ENCODE measurements at places on chromosomes 16 and 17.
A peak's percentile ranks its signal among the peaks of the same experiment; 100 is the strongest.

GRCh38 chr16:29139261-29139802, 154.5 kb downstream of the LAT start:
- DNase-seq = no peak

GRCh38 chr17:36722121-36722902, 120.9 kb downstream of the MRM1 start:
- peak; percentile 98 for DNase-seq

- DNase-seq = no peak
Observed at GRCh38 chr16:16790597-16790996, 411.7 kb downstream of the NPIPA7 start.

DNA sequence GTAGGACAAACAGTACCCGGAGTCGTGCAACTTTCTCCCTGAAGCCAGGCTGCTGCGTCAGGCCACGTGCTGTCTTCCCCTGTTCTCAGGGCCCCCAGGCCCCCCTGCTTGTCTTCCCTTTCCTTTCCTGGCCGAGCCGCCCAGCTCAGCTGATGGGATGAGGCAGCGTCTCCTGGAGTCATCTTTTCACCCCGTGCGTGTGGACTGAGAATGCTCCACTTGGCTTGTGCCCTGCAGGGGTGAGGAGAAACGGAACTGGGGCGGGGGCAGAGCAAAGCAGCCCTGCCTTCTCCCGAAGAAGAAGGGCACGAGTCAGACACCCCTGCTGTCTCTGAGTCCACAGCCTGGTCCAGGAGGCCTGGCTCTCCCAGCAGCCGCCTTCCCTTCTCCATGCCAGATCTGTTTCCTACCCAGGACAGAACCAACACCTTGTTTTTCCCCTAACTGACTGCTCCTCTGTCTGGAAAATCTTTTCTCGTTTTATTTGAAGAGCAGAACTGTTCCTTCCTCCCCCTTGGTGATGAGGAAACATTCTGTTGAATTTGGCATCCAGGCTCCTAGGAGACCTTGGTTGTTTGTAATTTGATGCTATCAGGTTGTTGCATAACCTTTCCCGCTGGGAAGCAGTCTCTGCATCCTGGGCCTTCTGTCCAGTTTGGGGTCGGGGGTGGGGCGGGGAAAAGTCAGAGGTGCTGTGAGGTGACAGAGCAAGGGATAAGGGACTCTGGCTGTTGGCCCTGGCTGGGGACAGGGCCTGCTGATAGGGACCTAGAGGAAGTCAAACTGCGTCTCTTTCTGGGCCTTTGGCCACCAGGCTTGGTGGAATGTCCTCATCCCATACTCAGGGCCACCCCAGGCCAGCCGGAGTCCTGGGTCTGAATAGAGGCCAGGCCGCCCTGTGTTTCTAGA, 78.8 kb downstream of the WIPI1 start:
- DNase-seq = no peak

- no peak for DNase-seq
Observed at GRCh38 chr17:71085238-71086033, 916.1 kb downstream of the KCNJ2 start.

GRCh38 chr17:51391982-51392654, 131.8 kb downstream of the UTP18 start:
- no peak for DNase-seq

DNA sequence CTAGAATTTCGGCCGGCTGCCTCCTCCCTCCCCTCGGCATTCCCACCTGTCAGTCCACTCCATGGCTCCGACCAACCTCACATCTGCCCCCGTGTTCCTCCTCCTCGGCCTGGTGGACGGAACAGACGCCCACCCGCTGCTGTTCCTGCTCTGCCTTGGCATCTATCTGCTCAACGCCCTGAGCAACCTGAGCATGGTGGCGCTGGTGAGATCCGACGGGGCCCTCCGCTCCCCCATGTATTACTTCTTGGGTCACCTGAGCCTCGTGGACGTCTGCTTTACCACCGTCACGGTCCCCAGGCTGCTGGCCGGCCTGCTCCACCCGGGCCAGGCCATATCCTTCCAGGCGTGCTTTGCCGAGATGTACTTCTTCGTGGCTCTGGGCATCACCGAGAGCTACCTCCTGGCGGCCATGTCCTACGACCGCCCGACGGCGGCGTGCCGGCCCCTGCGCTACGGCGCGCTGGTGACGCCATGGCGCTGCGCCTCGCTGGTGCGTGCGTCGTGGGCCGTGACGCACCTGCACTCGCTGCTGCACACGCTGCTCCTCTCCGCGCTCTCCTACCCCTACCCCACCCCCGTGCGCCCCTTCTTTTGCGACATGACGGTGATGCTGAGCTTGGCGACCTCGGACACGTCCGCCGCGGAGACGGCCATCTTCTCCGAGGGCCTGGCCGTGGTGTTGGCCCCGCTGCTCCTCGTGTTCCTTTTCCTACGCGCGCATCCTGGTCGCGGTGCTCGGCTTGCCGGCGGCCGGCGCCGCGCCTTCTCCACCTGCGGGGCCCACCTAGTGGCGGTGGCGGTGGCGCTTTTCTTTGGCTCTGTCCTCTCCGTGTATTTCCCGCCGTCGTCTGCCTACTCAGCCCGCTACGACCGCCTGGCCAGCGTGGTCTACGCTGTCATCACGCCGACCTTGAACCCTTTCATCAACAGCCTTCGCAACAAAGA, at the start of gene OR3A2:
Gene OR3A2, minus strand, starts transcription at position 440 of the 948 bp plus-strand sequence.
- DNase-seq = no peak

DNA sequence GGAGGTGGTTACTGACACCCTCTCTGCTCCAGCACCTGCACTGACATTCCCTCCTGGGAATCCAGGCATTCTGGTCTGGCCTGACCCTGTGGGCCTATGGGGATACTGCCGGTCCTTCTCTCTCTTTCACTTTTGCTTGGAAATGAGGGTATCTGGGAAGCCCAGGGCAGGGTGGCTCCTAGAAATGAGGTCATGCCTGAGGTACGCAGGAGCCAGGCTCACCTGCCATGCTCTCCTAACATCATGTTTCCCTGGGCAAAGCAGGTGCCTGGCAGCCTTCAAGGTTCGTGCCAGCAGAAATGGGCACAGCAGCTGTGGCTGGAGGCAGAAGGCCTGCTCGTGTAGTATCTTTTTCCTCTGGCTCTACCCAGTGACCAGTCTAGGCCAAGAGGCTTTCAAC, 3.3 kb downstream of the ITGA3 start:
- DNase-seq = no peak

DNA sequence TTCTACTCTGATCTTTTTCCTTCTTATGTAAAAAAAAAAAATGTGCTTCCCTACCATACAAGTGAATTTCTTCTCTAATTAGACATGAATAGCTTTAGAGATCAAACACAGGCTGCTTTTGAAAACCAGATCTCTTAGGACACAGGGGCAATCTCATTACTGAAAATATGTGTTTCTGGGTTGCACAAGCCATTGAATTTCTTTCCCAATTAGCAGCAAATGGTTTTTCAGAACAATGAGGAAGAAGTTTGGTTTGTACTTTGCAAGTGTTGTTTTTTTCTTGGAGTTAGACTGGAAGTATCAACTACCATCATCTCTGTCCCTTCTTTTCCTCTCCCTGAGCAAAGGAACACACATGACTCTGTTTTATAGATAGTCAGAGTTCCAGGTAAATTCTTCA, 5.6 kb upstream of the ANKS4B start:
- DNase-seq = no peak

GRCh38 chr17:17603895-17604225, 12.4 kb upstream of the PEMT start:
- no peak for DNase-seq

DNA sequence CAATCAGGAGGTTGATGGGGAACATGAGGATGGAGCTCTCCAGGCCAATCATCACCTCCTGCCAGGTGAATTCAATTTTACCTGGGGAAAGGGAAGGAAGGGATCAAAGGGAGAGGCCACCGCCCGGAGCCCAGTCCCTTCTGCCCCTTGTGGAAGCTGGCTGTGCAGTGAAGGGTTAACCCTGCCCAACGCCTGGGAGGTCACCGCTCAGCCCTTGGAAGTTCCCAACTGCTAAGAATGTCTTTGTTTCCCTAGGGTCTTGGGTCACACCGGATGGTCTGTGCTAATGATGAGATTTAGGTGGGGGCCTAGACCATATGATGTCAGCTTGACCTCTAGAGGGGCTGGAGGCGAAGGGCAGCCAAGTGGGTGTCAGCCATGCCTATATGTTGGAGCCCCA, 52.1 kb upstream of the GCSH start:
- no peak for DNase-seq

DNA sequence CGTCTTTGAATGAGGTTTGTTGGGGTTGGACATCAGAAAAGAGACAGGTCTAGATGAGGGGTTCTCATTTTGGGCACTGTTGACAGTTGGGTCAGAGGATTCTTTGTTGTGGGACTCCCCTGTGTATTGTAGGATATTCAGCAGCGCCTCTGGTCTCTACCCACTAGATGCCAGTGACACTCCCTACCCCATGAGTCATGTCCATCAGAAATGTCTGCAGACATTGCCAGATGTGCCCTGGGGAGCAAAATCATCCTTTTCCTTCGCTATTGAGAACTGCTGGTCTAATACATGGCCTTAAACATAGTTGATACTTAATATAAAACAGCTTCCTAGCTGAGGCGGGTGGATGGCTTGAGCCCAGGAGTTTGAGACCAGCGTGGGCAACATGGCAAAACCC, 3.1 kb downstream of the ABAT start:
- no peak for DNase-seq

- DNase-seq = no peak
Observed at GRCh38 chr17:65741710-65742109, 180.3 kb upstream of the AXIN2 start.

DNA sequence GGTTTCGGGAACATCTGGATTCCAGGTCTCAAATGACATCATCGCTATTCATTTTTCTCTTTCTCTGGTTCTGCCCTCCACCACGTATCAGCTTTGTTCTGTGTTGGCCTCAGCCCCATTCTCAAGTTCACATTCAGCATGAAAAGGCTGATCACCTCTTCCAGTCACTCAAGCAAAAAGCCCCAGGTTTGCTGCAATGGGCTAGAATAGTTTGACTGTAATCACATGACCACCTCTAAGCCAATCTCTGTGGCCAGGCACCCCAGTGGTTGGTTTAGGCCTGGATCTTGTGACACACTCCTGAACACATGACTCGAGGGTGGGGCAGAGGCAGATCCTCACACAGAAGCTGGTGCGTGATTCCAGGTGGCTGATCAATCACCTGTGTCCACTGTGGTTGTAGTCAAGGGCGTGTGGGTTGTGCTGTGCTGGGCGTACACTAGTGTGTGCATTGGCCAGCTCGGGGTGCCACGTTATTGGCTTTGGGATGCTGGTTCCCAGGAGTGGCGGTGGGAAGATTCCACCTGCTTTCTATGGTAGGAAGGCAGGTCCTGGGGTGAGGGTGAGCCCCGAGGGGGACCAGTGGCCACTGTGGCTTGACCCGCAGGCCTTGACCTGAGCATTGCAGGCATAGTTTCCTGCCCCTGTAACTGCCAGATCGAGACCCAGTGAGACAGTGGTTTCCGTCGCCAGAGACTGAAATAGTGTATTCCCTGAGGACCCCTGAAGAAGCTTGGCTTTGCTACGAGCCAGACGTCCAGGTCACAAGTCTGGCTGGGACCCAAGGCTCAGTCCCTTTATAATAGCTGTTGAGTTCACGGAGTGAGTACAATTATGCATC, 12.0 kb downstream of the EEF2K start:
- DNase-seq = no peak

- DNase-seq = no peak
Observed at GRCh38 chr17:19448341-19449268, 37.6 kb downstream of the RNF112 start.

DNA sequence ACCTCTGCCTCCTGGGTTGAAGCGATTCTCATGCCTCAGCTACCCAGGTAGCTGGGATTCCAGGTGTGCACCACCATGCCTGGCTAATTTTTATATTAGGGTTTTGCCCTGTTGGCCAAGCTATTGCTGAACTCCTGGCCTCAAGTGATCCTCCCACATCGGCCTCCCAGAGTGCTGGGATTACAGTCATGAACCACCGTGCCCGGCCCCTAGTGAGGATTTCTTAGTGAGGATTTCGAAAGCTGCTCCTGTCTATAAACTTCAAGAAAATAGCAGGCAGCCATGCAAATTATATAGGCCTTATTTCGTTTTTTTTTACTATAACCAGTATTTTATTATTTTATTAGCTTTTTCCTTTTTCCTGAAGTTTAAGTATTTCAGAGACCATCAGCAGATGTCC, 41.6 kb downstream of the EPN2 start:
- no peak for DNase-seq

GRCh38 chr16:71250461-71251235, 20.1 kb upstream of the HYDIN start:
- DNase-seq = no peak

GRCh38 chr16:72646615-72647014, 401.3 kb downstream of the ZFHX3 start:
- no peak for DNase-seq

DNA sequence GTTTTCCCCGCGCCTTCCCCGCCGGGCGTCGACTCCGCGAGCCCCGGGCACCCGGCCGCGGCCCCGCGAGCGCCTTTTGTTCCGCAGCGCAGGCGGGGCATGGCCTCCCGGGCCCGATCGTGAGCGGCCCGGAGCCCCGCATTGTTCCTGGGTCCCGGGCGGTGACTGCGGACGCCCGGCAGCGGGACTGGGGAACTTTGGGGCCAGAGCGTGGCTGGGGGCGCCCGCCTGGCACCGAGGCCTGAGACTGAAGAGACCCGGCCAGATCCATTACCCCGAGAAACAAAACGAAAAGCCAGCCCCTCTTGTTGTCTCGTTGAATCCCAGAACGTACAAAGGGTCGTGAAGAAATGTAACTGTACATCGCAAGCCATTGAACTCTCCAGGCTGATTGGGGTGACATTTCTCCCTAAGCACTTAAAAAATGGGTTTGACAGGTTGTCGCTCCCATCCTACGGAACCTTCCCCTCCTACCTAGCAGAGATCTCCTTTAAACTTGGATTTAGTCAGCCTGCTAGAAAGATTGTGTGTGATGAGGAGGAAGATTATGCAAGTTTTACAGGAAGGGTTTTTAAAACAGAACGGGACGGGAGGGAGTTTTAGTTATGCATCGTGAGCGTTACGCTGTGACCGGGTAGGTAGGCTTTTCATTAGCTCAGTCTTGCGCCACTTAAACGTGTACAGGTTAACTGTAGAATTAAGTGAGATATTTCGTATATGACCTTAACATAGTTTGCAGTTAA, 825 bp downstream of the METTL9 start:
- no peak for DNase-seq

All from NCI-H1436 treated with DMSO at 0.1 percent for 48 hours (cell line).